Suprapubic skin (tissue), 4 donors: ENCODE measurements at places on chromosomes 13 and 19.

DNA sequence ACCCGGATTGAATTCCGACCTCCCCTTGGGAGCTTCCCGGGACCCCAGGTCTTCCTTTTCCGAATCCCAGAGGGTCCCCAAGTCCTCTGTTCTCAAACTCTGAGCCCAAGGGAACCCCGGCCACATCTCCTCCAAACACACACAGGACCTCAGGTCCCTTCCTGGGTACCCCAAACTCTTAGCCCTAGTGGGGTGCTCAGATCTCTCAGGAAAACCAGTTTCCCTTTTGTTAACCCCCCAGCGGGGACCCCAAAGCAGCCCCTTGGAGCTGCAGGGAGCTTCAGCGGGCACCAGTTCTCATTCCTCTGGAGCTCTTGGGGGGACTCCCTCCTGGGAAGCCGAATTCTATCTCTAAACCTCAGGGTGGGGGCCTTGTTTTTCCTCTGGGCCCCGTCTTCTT is 774 bp downstream of the CACNG6 start:
- H3K4me3 ChIP-seq, result no peak overlapping the region
- no peak overlapping the region for H3K27ac ChIP-seq
- DNase-seq, result no peak

- H3K27ac ChIP-seq, result no peak overlapping the region
- H3K27me3 ChIP-seq, result no peaks in the 10 kb centered on the region
- H3K4me1 ChIP-seq, result no peaks in the 10 kb centered on the region
- no peak overlapping the region for H3K4me3 ChIP-seq
These were observed 40.3 kb upstream of the IPO5 start for GRCh38 chr13:97913206-97913605.

GRCh38 chr19:13484166-13484565 is 22.1 kb downstream of the CACNA1A start:
- peaks cover 9% of the 10 kb centered on the region for H3K27me3 ChIP-seq
- H3K27ac ChIP-seq, result no peak overlapping the region
- DNase-seq, result no peak
- H3K4me3 ChIP-seq, result no peak overlapping the region

DNA sequence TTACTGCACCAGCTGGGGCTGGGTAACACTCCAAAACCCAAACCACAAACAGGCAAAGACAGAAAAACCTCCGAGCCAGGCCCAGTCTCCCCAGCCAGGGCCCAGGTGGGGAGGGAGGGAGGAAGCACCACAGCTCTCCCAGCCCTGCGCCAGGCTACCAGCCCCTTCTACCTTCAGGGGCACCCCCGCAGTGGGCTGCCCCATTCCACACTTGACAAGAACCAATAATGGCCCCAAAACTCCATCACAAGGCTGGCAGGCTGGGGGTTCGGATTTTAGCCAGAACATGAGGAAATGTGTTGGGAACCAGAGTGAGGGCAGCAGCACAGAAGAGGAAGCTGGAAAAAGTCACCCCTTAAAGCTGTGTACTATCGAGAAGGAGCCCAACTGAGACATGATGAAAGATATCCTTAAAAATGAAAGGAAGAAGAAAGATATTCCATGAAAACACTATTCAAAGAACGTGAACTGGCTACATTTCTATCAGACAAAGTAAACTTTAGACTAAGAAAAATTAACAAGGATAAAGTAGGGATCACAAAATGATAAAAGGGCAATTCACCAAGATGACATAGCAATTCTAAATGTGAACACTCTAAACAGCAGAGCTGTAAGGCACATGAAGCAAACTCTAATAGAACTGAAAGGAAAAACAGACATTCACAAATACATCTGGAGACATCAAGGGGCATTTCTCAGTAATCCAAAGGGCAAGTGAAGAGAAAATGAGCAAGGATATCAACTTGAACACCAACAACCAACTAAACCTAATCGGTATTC is 12.9 kb downstream of the TUBGCP3 start:
- H3K27ac ChIP-seq, result no peak overlapping the region
- no peaks in the 10 kb centered on the region for H3K36me3 ChIP-seq
- no peak overlapping the region for H3K4me3 ChIP-seq
- DNase-seq, result no peak
